Activated CD4-positive, alpha-beta T cell treated with anti-CD3 and anti-CD28 coated beads for 24 hours (primary cell): ENCODE measurements at places on chromosomes 1 and 21.
A peak's percentile ranks its signal among the peaks of the same experiment; 100 is the strongest.

- DNase-seq: peak; percentile 72
Measured at GRCh38 chr1:45687754-45688740, at the start of gene TMEM69. Gene TMEM69, plus strand, starts transcription at chr1:45688181. Its CDS starts 2,888 bp downstream, at chr1:45691069.

GRCh38 chr1:44637702-44638411 lies 36.4 kb downstream of the TMEM53 start:
- DNase-seq: no peak

- DNase-seq: peak; percentile 80
Measured at GRCh38 chr1:26788836-26789611, 1.3 kb downstream of the PIGV start.

- DNase-seq: no peak
Measured at GRCh38 chr1:229278120-229278741, 7.3 kb downstream of the RAB4A start.

GRCh38 chr1:11722538-11722937 lies 13.4 kb upstream of the AGTRAP start:
- DNase-seq: no peak

GRCh38 chr1:156992215-156992614 lies 53.3 kb downstream of the ARHGEF11 start:
- DNase-seq: no peak

DNA sequence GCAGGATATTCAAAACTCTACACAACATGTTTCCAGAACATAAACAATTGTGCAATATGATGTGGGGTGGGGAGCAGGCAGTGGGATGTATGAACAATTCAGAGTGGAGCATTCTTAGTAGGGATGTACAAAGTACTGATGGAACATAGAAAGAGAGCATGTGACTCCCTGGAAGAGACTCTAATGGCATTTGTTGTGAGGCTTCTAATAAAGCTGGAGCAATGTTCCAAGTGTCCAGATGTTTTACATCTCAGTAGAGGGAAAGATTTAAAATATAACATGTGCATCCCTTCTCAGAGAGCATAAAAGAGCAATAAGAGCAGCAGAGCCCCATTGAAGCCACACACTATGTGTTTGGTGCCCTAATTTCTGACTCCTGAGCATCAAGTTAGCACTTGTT lies 116.5 kb downstream of the BRINP2 start:
- no peak for DNase-seq

DNA sequence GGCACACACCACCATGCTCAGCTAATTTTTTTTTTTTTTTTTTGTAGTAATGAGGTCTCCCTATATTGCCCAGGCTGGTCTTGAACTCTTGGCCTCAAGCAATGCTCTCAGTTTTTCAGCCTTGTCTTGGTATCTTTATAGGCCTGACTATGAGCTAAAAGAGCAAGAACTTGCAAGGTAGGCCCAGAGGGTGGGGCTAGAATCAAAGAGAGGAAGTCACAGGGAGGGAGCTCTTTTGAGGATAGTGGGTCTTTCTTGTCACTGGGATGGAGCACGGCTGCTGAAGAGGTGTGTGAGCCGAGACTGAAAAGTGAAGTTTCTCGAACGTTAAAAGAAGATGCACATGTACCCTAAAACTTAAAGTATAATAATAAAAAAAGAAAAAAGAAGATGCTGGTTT lies 260.0 kb upstream of the BEND5 start:
- no peak for DNase-seq
